Urinary bladder (tissue), 4 donors: ENCODE measurements at places on chromosomes 3 and 15. TPM values are rescaled to one million over a fixed set of nuclear protein-coding genes. Genes with fewer than 3 reads are reported as not detected.

Gene CACNA1D
- total RNA-seq: 23.5 TPM

DNA sequence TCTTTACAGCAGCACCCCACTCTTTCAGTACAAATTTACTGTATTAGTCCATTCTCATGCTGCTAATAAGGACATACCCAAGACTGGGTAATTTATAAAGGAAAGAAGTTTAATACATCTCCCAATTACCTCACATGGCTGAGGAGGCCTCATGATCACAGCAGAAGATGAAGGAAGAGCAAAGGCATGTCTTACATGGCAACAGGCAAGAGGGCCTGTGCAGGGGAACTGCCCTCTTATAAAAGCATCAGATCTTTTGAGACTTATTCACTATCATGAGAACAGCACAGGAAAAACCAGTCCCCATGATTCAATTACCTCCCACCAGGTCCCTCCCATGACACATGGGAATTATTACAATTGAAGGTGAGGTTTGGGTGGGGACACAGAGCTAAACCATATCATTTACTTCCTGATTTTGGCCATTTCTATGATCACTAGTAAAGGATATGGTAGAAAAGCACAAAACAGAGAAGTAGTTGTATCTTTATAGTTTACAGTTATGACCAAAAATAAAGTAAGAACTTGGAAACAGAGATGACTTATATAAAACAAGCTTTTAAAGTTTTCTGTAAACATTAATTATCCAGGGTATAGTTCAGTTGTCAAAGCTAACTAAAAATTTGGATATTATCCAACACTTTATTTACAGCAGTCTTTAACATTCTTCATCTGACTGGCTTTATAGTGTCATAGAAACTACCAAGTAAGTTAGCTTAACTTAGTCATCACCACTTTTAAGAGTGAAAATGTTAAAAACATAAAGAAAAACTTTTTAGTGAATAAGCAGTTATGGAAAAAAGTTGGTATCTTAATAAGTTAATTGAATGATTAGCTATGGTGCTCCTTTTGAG is 40.2 kb downstream of the P2RY1 start:
- no peak for DNase-seq

GRCh38 chr3:137588871-137589270 is 175.2 kb upstream of the SOX14 start:
- no peak for DNase-seq

- DNase-seq: no peak
These were observed 74.1 kb upstream of the GOLGA8B start for GRCh38 chr15:34657469-34658127.

Gene AHSG
- 0.26 TPM for total RNA-seq

GRCh38 chr3:138594935-138595610 is 1.0 kb upstream of the CEP70 start:
- no peak for DNase-seq

- no peak for DNase-seq
These were observed 36.7 kb upstream of the SLC6A11 start for GRCh38 chr3:10779293-10779805.

Gene GNAT1
- not detected for total RNA-seq

DNA sequence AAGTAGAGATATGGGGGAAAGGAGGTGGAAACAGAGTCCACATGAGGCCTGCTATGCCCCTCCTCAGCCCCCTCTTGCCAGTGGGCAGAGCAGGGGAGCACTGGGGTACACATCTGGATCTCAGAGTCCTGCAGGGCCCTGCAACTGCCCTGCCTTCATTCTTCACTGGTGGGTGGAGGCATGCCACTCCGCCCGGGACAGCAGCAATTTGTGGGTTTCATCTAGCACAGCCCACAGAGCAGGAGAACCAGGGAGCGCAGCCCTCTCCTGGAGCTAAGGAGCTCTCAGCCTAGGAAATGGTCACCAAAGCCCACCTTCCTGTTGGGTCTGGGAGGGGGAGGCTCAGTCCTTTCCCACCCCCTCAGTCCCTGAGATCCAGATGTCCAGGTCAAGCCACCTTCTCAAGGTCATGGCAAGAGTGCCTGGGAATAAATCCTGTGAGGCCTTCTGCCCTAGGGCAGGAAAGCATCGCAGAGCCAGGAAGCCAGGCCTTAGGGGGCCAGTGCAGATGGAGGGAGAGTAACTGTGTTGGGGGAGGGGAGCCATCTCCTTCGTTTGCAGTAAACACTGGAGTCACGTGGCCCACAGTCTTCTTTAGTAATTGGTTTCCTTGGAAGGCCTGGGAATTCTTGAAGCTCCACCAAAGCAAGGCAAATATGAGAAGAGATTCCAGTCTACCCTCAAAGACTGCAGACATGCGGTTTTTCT is 31.0 kb downstream of the ANP32A start:
- no peak for DNase-seq

GRCh38 chr3:175940881-175941280 is 1081.7 kb downstream of the NAALADL2 start:
- no peak for DNase-seq

DNA sequence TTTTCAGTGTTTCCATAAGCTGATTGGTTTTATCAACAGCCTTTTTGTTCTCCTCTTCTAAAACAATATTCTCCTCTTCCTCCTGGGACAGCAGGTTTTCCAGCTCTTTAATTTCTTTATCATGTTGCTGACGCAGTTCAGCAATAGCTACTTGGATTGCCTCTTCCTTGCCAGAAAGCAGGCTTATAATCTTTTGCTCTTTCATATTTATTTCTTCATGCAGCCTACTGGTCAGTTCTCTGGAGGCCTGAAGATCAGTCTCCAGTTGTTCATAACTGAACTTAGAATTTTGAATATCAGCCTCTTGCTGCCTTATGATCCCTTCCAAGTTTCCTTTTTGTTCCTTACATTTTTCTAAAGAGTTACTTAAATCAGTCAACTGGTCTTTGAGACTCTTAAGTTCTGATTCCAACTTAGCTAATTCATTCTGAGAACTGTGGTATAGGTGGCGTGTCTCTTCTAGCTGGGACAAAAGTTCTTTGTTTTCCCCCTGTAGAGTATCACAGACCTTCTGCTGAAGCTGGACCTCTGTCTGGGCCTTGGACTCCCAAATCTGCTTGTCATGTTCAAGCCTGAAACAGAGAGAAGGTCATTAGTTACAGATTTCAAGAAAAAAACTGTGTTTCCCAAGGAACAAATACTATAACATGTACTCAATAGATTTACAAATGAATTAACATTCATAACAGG is 31.5 kb upstream of the HCLS1 start:
- DNase-seq: no peak

DNA sequence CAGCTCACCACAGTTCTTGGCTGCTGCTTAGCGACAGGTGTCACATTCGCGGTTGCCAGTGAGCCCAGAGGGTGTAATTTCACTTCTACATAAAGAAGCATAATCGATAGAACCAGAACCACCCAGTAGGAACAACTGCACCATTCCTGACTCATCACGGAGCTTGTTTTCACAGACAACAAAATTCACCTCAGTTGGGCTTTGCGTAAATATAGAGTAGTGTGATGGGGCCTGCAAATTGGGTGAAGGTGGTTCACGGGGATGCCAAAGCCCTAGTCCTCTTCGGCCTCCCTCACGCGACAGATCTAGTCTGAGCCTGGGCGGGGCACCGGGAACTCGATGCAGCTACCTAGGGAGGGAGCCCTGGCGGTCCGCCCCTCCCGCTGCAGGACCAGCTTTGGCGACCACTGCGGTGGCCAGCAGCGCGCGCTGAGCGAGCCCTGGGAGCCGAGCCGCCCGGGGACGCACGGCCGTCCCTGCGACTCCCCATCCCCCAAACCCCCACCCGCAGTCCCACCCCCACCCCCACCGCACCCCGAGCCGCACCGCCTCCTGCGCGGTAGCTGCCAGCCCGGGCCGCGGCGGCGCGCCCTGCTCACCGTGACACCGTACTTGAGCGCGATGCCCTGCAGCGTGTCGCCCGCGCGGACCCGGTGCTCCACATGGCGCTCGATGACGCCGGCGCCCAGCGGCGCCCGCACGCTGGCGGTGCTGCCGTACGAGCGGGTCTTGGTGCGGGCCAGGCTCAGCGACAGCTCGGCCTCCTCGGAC is 519 bp downstream of the LYSMD2 start:
- no peak for DNase-seq

Gene SELENOT
- 76.5 TPM for total RNA-seq

DNA sequence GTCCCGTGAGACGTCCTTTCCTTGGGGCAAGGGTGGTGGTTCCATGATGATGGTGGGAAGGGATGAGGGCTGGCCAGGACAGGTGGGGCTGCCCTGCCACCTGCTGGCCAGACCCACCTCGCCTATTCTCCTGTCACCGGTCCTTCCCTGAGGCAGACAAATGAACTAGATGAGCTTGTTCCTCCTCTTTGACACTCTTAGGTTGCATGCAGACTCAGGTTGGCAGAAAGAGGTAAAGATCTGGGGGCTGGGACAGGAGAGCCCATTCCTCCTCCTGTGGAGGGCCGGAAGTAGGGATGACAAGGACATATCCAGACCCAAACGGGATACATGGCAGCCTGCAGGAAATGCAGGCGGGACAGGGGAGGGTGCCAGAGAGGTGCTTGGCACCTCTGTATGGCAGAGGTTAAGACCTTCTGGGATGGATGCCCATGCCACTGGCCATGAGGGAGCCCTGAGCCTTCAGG is 38.6 kb downstream of the ACSBG1 start:
- no peak for DNase-seq

DNA sequence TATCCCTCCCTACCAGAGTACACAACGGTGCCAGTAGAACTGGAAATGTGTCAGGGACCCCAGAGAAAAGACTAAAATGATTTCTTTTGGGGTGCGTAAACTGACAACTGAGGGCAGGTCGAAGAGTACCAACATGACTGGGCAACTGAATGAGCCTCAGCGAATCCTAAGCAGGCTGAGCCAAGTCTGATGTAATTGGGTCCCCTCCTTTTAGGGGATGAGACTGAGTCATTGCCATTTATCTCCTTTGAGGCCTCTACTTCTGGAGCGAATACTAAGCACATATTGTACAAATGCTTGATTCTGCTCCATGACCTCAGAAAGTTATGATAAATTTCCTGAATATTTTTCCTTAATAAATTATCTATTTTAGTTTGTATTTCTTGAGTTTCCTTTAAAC is 17.3 kb upstream of the GPR156 start:
- no peak for DNase-seq

- no peak for DNase-seq
These were observed 28.9 kb downstream of the RAP2B start for GRCh38 chr3:153190923-153191322.

Gene GCNT3
- not detected for total RNA-seq

Gene PLXNA1
- total RNA-seq: 25.8 TPM

Gene PLSCR5
- not detected for total RNA-seq

GRCh38 chr3:197746801-197747237 is 2.9 kb upstream of the FYTTD1 start:
- DNase-seq: no peak

- DNase-seq: no peak
These were observed 78.0 kb downstream of the CPN2 start for GRCh38 chr3:194272861-194273742.

DNA sequence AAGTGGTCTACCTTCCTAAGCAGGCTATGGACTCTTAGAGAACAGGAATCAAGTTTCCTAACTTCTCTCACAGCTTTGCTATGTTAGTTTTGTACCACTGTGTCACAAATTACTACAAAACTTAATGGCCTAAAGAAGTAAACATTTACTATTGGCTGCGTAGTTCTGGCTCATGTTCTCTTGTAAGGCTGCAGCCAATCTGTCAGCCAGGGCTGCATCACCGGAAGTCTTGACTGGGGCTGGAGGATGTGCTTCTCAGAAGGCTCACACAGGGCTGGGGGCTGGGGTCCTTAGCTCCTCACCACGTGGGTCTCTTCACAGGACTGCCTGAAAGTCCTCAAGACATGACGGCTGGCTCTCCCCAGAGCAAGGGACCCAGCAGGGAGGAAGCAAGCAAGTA is 15.5 kb downstream of the STIMATE start:
- no peak for DNase-seq

- DNase-seq: no peak
These were observed 111.9 kb downstream of the BCHE start for GRCh38 chr3:165725296-165725695.

DNA sequence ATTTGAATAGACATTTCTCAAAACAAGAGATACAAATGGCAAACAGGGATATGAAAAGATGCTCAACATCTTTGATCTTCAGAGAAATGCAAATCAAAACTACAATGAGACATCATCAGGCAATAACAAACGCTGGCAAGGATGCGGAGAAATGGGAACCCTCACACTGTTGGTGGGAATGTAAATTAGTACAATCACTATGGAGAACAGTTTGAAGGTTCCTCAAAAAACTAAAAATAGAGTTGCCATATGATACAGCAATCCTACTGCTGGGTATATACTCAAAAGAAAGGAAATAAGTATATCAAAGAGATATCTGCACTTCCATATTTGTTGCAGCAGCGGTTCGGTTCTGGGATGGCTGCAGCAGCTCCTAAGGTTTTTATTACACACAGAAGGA is 16.8 kb upstream of the LARS2 start:
- no peak for DNase-seq

GRCh38 chr3:128456776-128457715 is 9.6 kb downstream of the DNAJB8 start:
- DNase-seq: no peak
